CD4-positive, alpha-beta T cell treated with Interleukin-1 beta for 1 hour (primary cell): ENCODE measurements at places on chromosomes 3 and 15.

- DNase-seq, result no peak
These were observed 291.1 kb downstream of the CHL1 start for GRCh38 chr3:487614-488013.

DNA sequence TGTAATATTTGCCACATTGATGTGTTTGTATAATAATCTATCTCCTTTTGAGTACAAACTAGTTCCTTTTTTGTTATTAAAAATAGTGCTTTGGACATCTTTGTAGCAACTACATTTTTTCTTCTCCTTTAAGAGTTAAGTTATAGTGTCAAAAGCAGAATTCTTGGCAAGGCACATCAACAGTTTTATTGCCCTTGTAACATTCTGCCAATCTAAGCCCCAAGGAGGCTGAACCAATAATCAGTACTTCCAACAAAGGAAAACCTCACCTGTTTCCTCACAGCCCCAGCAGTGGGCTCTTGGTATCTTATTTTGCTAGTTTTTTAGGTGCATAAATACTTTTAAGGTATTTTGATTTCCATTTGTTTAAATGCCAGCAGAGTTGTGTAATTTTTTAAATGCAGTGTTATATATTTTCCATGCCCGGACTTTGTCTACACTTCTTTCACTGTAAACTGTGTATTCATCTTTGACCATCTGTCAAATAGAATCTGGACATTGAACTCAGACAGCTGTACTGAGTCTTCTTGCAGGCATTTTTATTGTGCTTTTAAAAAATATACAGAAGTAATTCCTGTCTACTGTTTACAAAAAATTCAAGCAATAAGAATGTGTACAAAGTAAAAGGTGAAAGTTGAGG, 101.0 kb downstream of the MYLK start:
- no peak for DNase-seq

DNA sequence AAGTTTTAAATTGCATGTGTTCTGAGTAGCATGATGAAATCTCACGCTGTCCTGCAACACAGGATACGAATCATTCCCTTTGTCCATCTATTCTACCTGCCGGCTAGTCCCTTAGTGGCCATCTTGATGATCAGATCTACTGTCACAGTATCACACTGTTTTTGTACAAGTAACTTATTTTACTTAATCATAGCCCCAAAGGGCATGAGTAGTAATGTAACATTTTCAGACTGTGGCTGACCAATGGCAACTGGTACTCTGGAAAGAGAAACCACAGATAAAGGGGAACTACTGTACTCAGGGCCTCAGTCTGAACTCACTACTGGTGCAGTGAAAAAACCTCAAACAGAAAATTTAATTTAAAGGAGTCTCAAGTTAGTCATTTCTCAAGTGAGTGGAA, 127.3 kb upstream of the MRPL3 start:
- no peak for DNase-seq

GRCh38 chr3:100048248-100048647, 66.1 kb downstream of the FILIP1L start:
- no peak for DNase-seq

GRCh38 chr3:52085681-52086282, 29.4 kb upstream of the DUSP7 start:
- DNase-seq, result no peak

GRCh38 chr15:96804754-96805153, 474.3 kb downstream of the NR2F2 start:
- no peak for DNase-seq

GRCh38 chr3:83218383-83219200, 1457.1 kb upstream of the GBE1 start:
- DNase-seq, result no peak

GRCh38 chr3:17028363-17028762, 143.6 kb downstream of the PLCL2 start:
- no peak for DNase-seq

GRCh38 chr3:27213450-27213849, 155.7 kb downstream of the NEK10 start:
- no peak for DNase-seq

- no peak for DNase-seq
These were observed 230.3 kb upstream of the TBL1XR1 start for GRCh38 chr3:177427540-177427939.

- DNase-seq, result no peak
These were observed 38.6 kb upstream of the SPSB4 start for GRCh38 chr3:141012571-141012970.

GRCh38 chr3:66836363-66837152, 161.5 kb upstream of the KBTBD8 start:
- DNase-seq, result no peak

DNA sequence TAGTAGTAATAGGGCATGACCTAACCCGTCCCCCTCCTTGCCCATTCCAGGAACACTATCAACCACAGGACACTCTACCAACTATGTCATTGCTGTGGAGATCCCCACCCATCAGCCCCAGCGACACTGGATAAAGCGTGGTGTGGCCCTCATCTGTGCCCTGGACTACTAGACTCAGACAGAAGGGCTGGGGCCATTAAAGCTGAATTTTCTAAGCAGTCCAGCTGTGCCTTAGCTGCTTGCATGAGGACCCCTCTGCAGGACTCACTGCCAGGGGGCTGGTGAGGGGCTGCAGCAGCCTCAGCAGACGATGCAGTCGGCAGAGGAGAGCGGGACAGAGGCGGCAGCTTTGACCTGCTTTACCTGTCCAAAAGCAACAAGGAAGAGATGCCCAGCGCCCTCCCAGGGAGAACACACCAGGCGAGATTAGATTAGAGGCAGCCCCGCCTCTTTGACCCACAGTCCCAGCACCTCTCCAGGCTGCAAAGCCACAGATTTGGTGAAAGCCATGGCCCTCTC, 44.6 kb downstream of the SEMA3G start:
- no peak for DNase-seq

- DNase-seq, result no peak
These were observed 1003.9 kb upstream of the CFAP20DC start for GRCh38 chr3:60053526-60054265.

- no peak for DNase-seq
These were observed 22.6 kb downstream of the ZIC1 start for GRCh38 chr3:147431751-147432150.
